ENCODE measurements at places on chromosomes 1 and 21. TPM values are rescaled to one million over a fixed set of nuclear protein-coding genes. Genes with fewer than 3 reads are reported as not detected.
A peak's percentile ranks its signal among the peaks of the same experiment; 100 is the strongest.

- no peak overlapping the region for H3K27ac ChIP-seq
- H3K4me3 ChIP-seq: no peak overlapping the region
- DNase-seq: peak; percentile 36
- H3K36me3 ChIP-seq: no peaks in the 10 kb centered on the region
- no peaks in the 10 kb centered on the region for H3K4me1 ChIP-seq
Measured at GRCh38 chr1:22665752-22666151, 12.7 kb downstream of the C1QB start.

DNA sequence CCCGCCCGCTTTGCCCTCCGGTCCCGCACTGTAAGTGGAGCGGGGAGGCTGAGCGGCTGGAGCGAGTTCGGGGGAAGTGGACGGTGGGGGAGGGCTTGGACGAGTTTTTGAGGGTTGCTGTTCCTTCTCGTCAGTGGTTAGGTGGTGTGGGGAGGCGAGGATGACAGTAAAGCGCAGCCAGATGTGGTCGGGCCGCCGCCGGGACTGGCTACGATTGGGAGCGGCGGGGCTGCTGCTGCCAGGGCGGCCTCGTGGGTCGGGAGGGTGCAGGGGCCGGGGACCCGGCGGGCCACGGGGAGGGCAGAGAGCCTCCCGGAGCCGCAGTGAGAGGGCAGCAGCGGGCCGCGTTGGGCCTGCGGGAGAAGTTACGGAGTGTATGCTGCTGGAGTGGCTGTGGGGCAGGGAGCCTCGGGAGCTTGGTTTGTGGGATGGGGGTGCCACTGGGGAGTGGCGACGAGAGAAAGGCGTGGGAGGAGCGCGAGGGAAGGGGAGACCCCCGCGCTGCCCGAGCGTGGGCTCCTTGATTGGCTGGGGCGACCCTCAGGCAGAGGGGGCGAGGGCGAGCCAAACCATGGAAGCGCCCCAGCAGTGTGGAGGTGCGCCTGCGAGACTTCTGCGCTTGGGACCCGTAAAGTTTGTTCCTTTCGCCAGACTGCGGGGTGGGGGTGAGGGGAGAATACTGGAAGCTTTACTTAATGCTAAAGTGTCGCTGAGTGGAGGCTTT, 2.1 kb downstream of the ADGRL2 start:
- peaks cover 5% of the 10 kb centered on the region for H3K4me1 ChIP-seq
- peak; percentile 85 for DNase-seq
- peak overlapping the region; percentile 75 for H3K4me3 ChIP-seq
- H3K36me3 ChIP-seq: no peaks in the 10 kb centered on the region
- H3K27me3 ChIP-seq: no peaks in the 10 kb centered on the region
- H3K27ac ChIP-seq: peak overlapping the region; percentile 95

GRCh38 chr1:219506936-219507335, 106.0 kb downstream of the ZC3H11B start:
- peaks cover 19% of the 10 kb centered on the region for H3K4me1 ChIP-seq
- no peak overlapping the region for H3K27ac ChIP-seq
- no peaks in the 10 kb centered on the region for H3K27me3 ChIP-seq

DNA sequence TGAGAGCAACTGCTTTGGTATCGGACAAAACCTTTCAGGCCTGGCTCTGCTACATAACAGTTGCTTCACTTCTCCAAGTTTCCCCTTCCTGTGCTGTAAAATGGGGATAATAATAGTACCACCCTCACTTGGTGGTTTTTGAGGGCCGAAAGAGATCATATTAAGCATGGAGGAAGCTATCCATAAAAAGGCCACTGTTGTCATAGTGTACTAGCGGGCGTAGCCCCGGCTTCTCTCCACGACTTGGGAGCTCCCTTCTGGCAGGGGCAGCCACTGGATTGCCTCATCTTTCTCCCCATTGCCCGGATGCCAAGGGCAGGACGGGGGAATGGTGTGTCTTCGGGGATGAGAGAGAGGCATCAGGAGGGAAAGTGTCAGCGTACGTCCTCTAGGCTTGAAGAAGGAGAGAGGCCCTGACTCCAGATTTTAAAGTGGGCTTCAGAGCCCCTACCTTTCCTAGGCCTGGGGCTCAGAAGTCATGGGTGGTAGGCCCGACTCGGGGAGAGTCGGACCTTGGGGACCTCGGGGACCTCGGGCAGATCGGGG, 548 bp upstream of the MFSD2A start:
- H3K27me3 ChIP-seq: peaks cover 7% of the 10 kb centered on the region
- H3K4me1 ChIP-seq: peaks cover 13% of the 10 kb centered on the region
- DNase-seq: no peak
- no peak overlapping the region for H3K27ac ChIP-seq
- no peaks in the 10 kb centered on the region for H3K36me3 ChIP-seq

GRCh38 chr1:183937611-183938010, 99.9 kb downstream of the COLGALT2 start:
- no peaks in the 10 kb centered on the region for H3K36me3 ChIP-seq
- DNase-seq: no peak
- H3K4me1 ChIP-seq: no peaks in the 10 kb centered on the region
- no peaks in the 10 kb centered on the region for H3K27me3 ChIP-seq
- H3K4me3 ChIP-seq: no peak overlapping the region

GRCh38 chr1:37851782-37852210, 7.6 kb downstream of the MTF1 start:
- peaks cover 3% of the 10 kb centered on the region for H3K4me1 ChIP-seq
- H3K4me3 ChIP-seq: no peak overlapping the region
- no peaks in the 10 kb centered on the region for H3K27me3 ChIP-seq
- H3K36me3 ChIP-seq: peaks cover 3% of the 10 kb centered on the region
- no peak for DNase-seq
- H3K27ac ChIP-seq: no peak overlapping the region

The RSPH1 gene
- total RNA-seq: 30.1 TPM

The C1orf56 gene
- 4.9 TPM for total RNA-seq

DNA sequence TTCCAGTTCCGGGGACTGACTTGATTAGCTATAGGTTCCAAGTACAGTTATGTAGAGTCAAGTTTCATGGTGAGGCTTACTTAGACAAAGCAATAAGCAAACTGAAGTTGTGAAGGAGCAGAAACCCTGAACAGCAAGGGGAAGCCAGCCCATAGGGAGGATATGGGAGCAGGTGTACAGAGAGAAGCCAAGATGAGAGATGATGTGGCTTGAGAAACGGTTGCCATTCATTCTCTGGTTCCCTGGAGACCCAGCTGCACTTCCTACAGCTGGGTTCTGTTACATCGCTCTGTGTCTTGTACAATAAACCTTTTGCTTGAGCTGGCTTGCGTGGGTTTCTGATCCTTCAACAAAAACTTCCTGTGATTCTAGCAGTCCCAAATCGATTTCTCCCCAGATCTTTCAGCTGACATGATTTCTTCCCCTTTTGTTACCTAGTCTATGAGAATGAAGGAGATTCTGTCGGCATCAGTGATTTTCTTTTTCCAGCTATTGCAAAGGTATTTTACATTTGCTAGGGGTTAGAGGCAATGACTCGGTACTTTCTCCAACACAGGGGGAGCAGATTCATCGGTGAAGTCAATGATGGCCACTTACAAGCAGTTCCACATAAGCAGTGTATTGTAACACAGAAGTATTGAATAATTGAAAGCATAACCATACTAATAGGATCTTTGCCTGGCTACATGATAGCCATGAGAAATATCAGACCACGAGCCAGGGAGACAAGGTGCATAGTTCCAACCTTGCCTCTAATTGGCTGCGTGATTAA, 67.3 kb downstream of the URB2 start:
- DNase-seq: peak; percentile 26
- no peaks in the 10 kb centered on the region for H3K4me1 ChIP-seq
- H3K36me3 ChIP-seq: no peaks in the 10 kb centered on the region
- no peaks in the 10 kb centered on the region for H3K27me3 ChIP-seq
- H3K27ac ChIP-seq: no peak overlapping the region

GRCh38 chr1:55448261-55448660, 233.1 kb upstream of the USP24 start:
- no peak for DNase-seq
- H3K36me3 ChIP-seq: no peaks in the 10 kb centered on the region
- H3K4me1 ChIP-seq: peaks cover 3% of the 10 kb centered on the region
- H3K27ac ChIP-seq: no peak overlapping the region
- no peak overlapping the region for H3K4me3 ChIP-seq

GRCh38 chr1:87805666-87806378, 477.1 kb downstream of the LMO4 start:
- no peak overlapping the region for H3K27ac ChIP-seq
- DNase-seq: peak; percentile 84
- no peaks in the 10 kb centered on the region for H3K4me1 ChIP-seq
- H3K27me3 ChIP-seq: no peaks in the 10 kb centered on the region

DNA sequence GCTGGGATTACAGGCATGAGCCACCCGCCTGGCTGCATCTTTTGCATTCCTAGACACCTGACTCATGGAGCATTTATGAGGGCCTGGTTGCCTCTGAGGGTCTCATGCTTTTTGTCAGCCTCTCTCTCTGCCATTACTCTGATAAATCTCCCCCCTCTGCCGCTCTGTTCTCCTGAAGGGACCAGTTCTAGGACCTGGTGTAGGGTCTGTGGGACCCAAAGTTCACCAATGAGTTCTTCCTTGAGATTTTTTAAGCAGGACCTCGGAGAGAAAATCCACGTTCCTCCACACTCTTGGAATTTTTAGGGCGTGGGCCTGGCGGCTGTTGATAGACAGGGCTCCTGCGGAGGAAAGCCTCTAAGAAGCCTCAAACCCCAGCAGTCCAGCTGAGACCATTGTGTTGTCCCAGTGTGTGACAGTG, 91.9 kb upstream of the ERRFI1 start:
- H3K4me3 ChIP-seq: no peak overlapping the region
- H3K27ac ChIP-seq: peak overlapping the region; percentile 74
- peaks cover 22% of the 10 kb centered on the region for H3K4me1 ChIP-seq
- H3K27me3 ChIP-seq: no peaks in the 10 kb centered on the region

DNA sequence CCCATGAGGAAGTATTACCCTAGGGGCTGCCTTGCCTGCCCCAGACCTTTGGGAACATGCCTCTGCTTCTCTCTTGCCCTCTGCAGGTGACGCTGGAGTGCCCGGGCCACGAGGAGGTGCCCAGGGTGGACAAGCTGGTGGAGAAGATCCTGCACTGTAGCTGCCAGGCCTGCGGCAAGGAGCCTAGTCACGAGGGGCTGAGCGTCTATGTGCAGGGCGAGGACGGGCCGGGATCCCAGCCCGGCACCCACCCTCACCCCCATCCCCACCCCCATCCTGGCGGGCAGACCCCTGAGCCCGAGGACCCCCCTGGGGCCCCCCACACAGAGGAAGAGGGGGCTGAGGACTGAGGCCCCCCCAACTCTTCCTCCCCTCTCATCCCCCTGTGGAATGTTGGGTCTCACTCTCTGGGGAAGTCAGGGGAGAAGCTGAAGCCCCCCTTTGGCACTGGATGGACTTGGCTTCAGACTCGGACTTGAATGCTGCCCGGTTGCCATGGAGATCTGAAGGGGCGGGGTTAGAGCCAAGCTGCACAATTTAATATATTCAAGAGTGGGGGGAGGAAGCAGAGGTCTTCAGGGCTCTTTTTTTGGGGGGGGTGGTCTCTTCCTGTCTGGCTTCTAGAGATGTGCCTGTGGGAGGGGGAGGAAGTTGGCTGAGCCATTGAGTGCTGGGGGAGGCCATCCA, 7.8 kb upstream of the HTR6 start:
- DNase-seq: peak; percentile 34
- H3K27me3 ChIP-seq: peaks cover 1% of the 10 kb centered on the region
- H3K27ac ChIP-seq: no peak overlapping the region
- peaks cover 4% of the 10 kb centered on the region for H3K4me1 ChIP-seq

- no peaks in the 10 kb centered on the region for H3K4me1 ChIP-seq
- H3K4me3 ChIP-seq: no peak overlapping the region
- H3K27me3 ChIP-seq: no peaks in the 10 kb centered on the region
- no peak overlapping the region for H3K27ac ChIP-seq
- H3K36me3 ChIP-seq: peaks cover 8% of the 10 kb centered on the region
Measured at GRCh38 chr1:215607412-215607811, 40.3 kb downstream of the KCTD3 start.

DNA sequence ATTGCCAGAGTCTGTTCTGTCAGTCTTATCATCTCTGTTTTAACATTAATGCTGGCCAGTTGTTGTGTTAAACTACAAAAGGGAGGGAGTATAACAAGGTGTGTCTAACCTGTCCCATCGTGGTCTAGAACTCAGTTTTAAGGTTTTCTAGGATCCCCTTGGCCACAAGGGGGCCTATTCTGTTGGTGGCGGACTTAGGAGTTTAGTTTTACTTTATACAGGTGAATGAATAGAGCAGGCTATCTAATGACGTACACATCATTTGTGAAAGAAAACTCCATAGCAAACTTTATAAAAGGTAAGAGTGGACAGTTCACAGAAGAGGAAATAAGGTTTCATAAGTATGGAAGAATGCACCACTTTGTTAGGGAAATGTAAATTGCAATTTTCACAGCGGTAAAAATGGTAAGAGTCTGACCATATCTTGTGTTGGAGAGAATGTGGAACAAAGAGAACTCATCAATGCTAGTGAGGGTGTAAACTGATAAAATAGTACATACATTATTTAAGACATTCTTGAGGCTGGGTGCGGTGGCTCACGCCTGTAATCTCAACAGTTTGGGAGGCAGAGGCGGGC, 2.5 kb upstream of the ATF6 start:
- no peaks in the 10 kb centered on the region for H3K4me1 ChIP-seq
- peaks cover 2% of the 10 kb centered on the region for H3K36me3 ChIP-seq
- DNase-seq: no peak
- H3K27ac ChIP-seq: no peak overlapping the region

The PRCC gene
- total RNA-seq: 52.7 TPM

DNA sequence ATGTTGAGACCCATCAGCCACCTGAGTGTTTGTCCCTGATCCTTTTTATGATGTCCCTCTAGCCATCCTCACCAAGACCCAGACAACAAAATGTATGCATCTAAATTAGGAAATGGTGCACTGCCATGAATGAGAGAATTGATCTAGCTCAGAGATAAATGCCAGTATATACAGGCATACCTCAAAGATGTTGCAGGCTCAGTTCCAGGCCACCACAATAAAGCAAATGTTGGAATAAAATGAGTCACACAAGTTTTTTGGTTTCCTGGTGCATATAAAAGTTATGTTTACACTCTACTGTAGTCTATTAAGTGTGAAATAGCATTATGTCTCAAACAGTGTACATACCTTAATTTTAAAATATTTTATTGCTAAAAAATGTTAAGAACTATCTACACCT, 63.9 kb downstream of the CHIA start:
- no peaks in the 10 kb centered on the region for H3K27me3 ChIP-seq
- H3K4me3 ChIP-seq: no peak overlapping the region
- H3K27ac ChIP-seq: no peak overlapping the region
- no peaks in the 10 kb centered on the region for H3K36me3 ChIP-seq
- no peak for DNase-seq

DNA sequence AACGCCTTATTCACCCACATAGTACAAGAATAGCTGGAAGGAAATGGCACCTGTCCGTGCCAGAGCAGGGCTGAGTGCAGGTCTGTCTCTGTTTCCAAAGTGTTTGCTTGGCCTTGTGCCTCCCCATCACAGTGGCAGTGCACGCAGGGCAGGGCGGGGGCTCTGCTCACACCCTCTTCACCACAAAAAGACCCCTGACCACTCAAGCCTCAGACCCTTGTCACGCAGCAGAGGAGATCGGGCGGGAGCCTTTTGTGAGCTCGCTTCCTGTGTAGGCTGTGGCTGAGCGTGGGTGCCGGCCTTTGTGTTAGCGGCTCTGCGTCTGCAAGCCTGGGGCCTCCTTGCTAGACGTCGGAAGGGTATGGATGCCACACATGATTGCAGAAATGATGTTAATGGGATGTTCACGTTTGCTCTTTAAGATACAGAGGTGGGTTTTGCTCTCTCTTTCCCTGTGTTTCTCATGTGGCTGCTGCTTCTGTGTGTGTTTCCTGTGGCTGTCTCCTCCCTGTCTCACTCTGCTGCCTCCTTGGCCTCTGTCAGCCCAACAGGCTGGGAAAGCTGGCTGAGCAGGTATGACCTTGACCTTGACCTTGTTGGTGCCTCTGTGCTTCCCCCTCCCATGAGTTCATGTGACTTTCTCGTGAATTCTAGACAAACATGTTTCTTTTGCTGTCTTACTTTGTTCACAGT, 45.4 kb downstream of the S100B start:
- no peaks in the 10 kb centered on the region for H3K4me1 ChIP-seq
- H3K36me3 ChIP-seq: peaks cover 43% of the 10 kb centered on the region
- H3K27ac ChIP-seq: peak overlapping the region; percentile 5
- H3K27me3 ChIP-seq: no peaks in the 10 kb centered on the region
- DNase-seq: no peak
